ENCODE measurements at places on chromosomes 4 and X.
A peak's percentile ranks its signal among the peaks of the same experiment; 100 is the strongest.

GRCh38 chr4:159105761-159106243 is 2.9 kb downstream of the RAPGEF2 start:
- DNase-seq = peak; percentile 52

DNA sequence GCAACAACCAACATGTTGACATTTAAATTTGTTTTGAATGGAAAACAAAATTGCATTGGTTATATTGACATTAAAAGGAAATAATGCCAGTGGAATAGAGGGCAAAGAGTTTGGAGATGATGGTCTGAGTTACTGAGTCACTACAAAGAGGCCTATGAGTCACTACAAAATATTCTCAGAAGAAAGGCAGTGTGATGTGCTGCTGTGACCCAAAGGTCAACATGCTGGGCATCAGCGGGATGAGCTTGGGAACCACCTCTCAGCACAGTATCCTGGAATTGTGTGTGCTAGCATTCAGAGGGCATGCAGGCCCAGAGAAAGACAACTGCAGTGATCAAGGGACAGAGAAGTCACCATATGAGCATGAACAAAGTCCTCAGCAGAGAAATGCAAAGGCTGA is 2.8 kb downstream of the CMC4 start:
- no peak for DNase-seq

- DNase-seq = no peak
Measured at GRCh38 chr4:126838941-126839679, 793.6 kb upstream of the INTU start.

DNA sequence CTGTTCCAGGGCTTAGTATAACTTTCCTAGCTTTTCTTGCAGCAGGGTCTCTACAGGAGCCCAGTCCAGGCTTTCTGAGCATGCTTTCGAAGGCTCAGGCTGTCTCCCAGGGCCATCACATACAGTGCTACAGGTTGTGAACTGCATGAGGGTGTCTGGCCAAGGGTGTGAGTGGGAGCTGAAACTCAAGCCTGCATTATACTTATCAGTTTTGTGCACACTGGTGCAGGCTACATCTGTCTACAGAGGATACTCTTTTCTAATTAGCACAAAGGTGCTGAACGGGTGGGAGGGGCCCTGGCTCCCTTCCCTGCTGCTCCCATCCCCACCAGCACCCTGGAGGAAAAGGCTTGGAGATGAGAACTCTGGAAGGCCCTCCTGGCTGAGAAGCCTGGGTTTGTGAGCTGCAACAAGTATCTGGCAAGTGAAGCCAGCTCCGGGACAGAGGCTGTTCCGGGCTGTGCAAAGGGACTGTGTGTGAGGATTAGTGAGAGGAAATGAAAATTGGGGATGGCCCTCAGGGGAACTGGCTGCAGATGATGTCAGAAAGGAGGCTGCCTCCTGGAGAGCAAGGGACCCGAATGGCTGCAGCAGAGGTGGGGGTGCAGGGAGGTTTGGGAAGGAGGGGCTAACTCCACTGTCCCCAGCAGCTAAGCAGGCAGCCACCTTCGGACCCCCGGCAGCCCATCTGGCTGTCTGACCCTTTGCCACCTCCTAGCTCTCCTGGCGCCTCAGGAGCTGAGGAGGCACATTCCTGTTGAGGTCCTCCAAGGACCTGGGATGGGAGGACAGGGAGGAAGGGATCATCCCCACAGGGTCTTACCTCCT is 68.5 kb downstream of the EFNB1 start:
- DNase-seq = no peak

DNA sequence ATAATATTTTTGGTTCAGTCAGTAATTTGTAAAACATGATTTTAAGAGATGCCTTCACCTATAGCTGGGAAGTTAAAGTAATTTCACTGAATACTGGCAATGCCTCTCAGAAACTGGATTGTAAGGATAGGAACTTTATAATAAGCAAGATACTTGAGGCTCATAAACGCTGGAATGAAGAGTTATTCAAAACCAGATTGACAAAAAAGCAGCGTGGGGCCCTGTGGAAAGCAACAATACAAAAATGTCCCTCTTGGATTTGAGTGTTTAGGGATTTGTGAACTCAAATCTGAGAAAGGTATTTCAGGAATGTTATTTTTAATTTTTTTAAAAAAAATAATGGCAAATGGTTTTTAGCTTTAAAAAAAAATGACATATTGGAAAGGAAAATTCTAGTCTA is 94.6 kb downstream of the ANK2 start:
- no peak for DNase-seq

- DNase-seq = no peak
Measured at GRCh38 chr4:23999714-24000469, 110.0 kb upstream of the PPARGC1A start.

DNA sequence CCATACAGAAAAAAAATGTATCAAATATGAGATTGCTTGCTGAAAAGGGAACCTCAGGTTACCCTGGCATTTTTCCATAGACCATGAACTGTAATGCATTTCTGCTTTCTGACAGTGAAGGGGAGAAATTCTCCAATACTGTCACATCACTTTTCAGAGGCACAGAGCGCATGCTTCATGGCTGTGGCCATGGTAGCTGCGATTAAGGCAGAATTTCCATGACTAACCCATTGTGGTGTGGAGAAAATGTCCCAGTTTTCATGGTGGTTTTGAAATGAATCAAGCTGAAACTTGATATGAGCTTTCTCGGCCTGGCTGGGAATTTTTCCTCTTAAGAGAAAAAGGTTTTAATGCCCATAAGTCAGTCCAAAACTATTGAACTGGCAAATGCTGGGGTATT is 39.5 kb upstream of the MAP3K15 start:
- no peak for DNase-seq

DNA sequence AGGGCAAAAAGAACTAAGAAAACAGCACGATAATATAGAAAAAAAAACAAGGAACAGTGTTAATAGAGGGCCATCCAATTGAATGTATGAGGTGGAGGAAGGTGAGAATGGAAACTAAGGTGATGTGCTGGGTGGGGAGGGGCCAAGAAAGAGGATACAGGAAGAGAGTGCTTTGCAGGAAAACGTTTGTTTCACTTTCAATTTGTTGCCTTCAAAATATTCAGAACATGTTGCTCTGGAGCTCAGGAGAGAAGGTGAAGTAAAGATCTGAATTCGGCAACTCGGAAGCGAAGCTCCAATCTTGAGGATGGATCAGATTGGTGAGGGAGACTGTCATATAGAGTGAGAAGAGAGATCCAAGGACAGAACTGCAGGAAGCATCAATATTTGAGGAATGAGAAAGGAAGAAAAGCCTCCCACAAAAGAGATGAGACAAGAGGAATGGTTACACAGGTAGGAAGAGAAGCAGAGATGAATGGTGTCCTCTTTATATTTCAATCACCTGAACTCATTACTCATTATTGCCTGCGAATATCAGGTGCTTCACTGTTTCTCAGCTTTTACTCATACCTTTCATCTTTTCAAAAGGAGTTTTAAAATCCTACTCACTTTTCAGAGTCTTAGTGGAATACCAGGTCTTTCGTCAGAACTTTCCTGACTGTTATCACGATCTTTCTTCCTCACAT is 14.7 kb upstream of the SEC24D start:
- peak; percentile 63 for DNase-seq

DNA sequence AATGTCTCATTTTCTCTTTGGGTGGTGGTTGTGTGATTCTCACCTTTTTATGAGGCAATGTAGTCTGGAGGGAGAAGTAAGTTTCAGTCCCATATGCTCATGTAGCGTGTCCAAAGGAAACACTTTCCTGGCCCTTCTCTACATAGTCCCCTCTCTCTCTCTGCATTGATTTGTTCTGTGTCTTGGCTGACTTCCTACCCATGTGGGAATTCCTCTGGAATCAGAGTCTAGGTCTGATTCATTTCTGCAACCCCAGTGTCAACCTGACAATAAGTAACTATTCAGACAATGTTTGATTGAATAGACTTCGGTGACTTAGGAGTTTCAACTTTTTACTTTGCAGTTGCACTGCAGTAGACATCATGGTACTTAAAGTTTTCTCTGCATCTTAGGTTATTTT is 2.7 kb upstream of the ALAS2 start:
- DNase-seq = no peak

DNA sequence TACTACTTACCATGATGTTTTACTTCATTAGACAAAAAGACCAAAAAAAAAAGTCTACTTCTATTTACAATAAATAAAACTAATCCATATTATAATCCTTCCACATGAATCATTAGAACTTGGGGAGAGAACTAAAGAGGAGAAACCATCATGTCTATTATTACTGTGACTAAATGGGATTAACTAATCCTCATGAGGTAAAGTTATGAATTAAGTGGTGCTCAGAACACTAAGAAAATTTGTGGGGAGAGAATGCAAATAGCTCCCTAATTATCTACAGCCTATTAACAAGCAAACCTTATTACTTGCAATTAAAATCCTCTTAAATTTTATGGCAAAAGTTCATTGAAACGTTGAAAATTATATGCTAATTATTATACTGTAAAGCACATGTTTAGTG is 68.8 kb downstream of the MAB21L2 start:
- no peak for DNase-seq

GRCh38 chr4:153023139-153023538 is 87.0 kb downstream of the FHDC1 start:
- no peak for DNase-seq

DNA sequence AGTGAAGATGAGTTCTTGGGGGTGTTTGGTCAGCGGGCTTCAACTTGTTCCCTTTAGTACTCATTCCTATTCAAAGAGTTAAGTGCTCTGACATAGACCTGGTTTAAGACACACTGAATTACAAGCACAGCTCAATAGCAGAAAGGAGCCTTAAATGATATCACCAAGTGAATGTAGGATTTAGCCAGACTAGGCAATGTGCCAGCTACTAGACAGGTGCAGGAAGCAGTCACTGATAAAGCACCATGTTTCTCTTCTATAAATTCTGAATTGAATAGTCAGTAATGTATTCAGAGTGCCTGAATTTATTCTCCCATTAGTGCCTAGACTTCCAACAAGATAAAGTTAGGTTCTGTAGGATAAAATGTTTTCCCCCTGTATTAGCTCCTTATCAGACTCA is 63.6 kb downstream of the ASB9 start:
- no peak for DNase-seq

DNA sequence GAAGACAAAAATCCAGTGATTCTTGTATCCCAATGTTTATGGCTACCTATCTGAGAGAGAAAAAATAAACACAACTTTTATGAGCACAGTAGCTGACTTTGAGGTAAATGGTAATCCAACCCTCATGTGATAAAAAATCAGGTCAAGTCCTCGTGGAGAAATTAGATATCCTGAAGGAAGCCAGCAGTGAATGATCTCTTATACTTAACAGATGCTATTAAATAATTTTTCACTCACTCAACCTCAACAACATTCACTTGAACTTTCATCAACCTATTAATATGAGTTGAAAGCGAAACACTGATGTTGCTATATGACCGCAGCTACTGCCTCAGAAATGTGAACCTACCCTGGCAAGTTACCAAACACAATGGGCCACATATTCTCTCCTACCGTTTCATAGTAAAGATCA is 105.4 kb downstream of the GPC3 start:
- DNase-seq = no peak

- DNase-seq = no peak
Measured at GRCh38 chr4:189090174-189090814, 850.4 kb upstream of the FRG1 start.

- no peak for DNase-seq
Measured at GRCh38 chr4:125489952-125490690, 175.4 kb downstream of the FAT4 start.

DNA sequence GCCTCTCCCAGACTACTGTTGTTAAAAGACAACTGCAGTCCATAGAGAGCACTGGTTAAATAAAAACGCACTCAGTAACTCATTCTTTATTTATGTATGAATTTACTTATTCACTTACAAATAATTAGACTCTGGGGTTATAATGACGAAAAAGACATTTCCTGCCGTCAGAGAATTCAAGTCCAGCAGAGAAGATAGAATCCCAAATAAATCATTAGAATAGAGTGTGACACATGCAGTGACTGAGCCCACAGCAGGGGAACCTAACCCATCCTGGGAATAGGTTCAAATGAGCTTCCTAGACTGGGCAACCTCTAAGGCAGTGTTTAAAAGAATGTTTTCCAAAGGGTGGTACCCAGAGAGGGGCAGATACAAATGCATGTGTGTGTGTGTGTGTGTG is 53.9 kb downstream of the FGFBP1 start:
- DNase-seq = no peak

DNA sequence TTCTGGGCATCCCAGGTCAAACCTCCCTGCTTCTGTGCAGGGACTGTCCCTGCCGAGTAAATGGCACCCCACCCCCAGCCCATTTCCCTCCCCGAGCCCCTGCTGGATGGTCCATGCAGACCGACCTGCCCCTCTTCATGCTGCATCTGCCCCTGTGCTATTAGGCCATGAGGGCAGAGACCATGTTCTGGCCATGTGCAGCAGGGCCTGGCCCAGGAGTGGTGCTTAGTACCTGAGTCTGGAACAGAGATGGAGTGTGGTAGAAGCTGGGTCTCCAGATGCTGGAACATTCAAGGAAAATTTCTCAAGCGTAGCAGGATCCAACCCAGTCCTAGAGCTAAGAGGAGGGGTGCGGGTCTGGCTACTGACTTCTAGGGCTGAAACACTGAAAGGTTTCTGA is 15.3 kb upstream of the UBA1 start:
- no peak for DNase-seq

GRCh38 chr4:55216863-55217635 is 91.7 kb upstream of the KDR start:
- no peak for DNase-seq

Measured in B cell (primary cell).